ENCODE measurements at places on chromosomes 2 and 18.

DNA sequence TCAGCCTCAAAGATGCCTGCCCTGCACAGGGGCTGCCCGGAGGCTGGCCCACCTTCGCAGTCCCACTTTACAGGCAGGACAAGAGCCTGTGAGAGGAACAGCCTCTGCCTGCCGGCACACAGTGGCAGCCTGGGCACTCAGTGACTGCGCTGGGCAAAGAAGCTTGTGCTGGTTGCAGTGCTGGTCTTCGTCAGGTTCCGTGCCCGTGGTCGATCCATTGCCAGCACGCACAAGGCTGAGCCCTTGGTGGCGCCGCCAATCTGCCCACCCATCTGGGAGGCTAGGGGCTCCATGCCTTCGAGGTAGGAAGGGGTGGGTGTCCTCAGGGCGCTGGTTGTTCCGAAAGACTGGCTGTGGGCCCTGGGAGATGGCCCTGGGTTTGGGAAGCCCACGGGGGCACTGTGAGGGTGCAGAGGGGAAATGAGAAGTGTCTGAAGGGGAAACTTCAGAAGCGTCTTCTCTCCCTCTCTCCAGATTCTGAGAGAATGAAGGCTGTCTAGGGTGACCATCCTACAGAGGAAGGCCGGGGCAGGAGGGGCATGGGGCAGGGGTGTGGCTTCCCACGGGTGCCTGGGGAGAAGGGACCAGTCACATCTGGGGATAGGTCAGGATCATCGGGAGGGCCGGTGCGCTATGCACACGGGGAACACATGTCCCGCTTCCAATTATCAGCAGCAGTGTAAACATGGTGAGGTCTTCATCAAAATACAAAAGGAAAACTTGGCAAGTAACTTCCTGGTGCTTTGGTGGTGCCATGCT lies 49.1 kb upstream of the HS6ST1 start:
- no peak for DNase-seq

- peak; percentile 68 for DNase-seq
Observed at GRCh38 chr2:112692495-112692911, 28.3 kb upstream of the NT5DC4 start.

GRCh38 chr2:63124850-63125249 lies 74.2 kb downstream of the OTX1 start:
- no peak for DNase-seq

GRCh38 chr2:142131010-142131669 lies at the start of gene LRP1B:
Gene LRP1B, minus strand, starts transcription at chr2:142131016. Its CDS starts 287 bp downstream, at chr2:142130729.
- no peak for DNase-seq

GRCh38 chr2:73983322-73984202 lies 1.1 kb upstream of the TET3 start:
- DNase-seq, result no peak

- no peak for DNase-seq
Observed at GRCh38 chr2:204892506-204893255, 347.4 kb downstream of the PARD3B start.

DNA sequence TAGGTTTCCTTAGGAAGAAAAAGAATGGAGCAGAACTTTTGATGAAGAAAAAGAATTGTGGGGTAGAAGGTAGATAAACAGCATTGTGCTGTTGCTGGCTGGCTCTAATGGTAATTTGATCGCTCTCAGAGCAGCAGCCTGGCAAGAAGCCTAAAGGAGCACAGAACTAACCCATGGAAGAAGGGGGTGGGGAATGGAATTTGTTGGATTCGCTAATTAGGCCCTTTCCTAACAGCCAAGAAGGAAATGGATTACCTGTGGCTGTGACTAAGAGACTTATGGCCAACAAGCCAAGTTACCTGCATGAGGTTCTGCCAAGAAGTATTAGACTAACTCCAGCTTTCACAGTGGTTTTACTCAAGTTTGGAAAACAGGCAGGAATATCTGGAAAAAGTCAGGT lies 210.6 kb downstream of the IKZF2 start:
- DNase-seq, result no peak

GRCh38 chr2:188494906-188495305 lies 203.2 kb downstream of the GULP1 start:
- DNase-seq, result no peak

DNA sequence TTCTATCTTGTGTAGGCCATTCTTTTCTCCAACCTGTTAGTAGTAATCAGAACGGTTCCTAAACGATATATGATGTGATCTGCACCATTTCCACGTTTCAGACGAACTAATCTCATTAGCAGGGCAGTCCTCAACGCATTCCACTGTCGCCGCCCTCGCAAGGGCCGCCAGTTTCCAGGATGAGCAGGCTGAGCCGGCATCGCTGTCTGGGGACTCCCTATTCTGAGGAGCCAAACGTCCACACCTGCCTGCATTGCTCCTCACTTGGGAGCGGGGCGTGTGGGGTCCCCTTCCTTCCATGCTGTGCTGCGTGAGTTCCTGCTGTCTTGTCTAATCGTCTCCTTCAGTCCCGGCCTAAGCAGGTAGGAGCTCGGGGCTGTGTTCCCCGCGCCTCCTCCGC lies 76.6 kb downstream of the PSMG2 start:
- DNase-seq, result no peak

- DNase-seq, result no peak
Observed at GRCh38 chr2:6692056-6692455, 173.7 kb downstream of the CMPK2 start.

GRCh38 chr2:224086226-224086914 lies 47.3 kb upstream of the SERPINE2 start:
- DNase-seq, result no peak

GRCh38 chr2:223598994-223599639 lies 3.0 kb downstream of the SCG2 start:
- DNase-seq, result no peak

DNA sequence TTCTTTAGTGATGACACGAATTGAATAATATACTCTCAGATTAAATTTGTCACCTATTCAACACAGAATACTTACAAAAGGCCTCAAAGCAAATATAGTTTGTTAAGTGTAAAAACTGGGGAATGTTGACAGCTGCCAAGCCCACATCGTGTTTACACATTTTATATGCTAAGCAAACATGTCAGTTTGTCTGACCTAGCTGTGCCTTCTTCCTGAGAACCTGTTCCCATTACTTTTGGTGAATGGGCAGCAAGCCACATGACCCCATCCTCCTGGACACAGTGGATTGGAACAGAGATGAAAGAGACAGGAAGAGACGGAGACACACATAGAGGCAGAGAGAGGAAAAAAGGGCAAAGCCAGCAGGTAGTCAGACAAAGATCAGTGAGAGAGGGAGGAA lies 22.9 kb upstream of the CUL3 start:
- DNase-seq, result no peak

- no peak for DNase-seq
Observed at GRCh38 chr2:240451791-240452461, 16.5 kb downstream of the GPC1 start.

DNA sequence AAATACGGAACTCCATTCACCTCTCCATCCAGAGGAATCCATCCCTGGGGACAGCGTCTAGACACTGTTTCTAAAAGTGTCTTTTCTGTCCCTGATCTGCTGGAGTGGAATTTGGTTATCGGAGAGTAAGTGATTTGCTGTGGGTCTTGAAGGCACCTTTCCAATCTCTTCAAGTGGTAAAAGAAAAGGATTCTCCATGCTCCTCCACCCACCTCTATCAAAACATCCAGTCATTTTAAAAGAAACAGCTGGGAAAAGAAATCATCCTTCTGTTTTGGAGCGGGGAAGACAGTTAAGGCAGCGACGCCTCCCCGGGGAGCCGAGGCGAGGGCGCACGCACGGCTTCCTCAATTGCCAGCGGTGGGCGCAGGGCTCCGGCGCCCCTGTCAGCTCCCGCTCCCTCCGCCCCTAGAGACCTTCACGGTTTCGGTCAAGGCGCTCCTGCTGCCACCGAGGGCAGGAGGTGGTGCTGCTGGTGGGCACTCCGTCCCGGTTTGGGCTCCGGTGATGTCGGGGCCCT lies 547 bp downstream of the SLC35F5 start:
- DNase-seq, result no peak

DNA sequence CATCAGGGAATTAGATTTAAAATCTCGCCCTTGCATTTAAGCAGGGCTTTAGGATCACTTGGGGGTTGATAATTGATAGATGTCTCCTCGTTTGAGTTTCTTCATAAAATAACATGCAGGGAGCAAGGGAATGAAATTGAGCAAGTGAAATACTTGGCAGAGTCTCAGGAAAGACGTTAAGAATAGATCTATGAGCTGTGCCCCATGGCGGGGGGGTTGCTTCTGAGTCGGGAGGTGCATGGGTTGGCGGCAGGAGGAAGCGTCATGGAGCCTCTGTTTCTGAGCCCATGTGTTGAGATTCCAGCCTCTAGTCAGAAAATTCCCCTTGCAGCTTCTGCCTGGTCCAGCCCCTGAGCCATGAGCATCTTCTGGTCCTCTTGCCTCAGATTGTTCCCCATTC lies 82.0 kb downstream of the APOB start:
- no peak for DNase-seq

GRCh38 chr18:25100418-25100817 lies 251.5 kb downstream of the ZNF521 start:
- no peak for DNase-seq

DNA sequence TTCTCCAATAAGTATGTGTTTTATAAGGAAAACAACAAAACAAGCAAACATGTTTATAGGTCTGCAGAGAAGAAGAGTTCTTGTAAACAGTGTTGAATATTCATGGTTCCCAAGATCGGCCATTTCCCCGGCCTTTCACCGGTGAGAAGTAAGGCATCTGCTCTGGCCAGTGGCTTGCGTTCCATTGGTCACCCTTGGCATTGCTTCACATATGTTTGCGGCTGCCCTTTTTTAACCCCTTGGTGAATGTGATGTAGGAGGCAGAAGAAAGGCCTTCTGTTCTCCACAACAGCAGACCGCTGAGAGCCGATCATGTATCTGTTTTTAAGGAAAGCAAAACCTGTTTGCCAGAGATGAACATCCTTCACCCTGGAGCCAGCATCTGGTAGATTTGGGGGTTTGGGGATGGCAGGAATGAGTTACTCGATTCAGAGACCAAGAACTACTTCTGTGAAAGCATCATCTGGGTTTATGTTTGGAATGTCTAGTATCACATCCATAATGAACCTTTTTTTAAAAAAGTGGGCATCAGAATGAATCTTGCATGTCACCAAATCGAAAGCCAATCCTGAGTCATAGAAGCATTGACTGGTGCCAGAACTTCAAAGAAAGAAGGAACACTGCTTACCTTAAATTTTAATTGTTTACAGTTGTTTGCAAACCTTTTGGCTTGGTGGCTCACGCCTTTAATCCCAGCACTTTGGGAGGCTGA lies 112.3 kb downstream of the AGAP1 start:
- no peak for DNase-seq

DNA sequence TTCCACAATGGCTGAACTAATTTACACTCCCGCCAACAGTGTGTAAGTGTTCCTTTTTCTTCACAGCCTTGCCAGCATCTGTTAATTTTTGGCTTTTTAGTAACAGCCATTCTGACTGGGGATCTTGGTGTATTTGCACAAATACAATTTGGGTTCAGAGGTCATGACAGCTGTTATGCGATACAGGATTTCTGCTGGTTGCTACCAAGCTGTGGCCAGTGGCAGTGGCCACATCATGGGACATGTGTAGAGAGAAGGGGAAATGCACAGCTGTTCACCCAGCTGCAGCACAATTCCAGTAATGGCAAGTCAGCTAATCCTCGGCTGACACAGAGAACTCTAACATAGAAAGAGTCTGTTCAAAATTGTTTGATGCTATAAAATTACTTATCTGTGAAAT lies 21.0 kb upstream of the SELENOI start:
- DNase-seq, result no peak

- DNase-seq, result no peak
Observed at GRCh38 chr2:8794923-8795825, 42.2 kb downstream of the KIDINS220 start.

DNA sequence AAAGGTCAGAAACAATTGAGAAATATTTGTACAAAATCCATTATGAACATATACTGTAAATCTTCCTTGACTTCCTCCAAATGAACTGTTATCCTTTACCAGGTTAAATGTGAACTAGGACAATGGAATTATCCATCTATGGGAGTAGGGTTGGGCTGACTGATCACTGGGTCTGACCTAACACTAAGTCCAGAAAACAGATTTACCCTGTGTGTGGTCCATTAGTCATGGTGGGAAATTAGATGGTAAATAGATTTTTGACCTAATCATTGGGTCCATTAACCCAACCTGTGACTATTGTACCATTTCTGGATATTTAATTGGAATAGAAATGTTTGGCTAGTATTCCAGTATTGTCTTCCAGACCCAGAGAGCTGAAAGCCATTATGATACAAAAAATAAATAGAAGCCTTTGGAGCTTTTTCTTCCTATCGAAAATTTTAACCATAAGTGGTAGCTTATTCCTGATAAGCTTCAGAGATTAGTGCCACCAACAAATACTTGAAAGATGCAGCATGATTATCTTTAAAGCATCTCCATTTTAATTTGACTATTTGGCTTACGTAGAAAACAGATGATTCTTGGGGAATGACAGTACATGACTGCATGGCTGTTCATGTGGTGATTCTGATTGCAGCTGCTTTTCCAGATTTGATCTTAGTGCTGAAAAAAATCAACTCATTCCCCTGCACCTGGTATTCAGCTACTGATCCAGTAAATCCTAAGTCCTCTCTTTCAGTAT lies 703.2 kb upstream of the FSHR start:
- DNase-seq, result no peak

GRCh38 chr2:30359644-30360167 lies 87.3 kb upstream of the LCLAT1 start:
- DNase-seq, result no peak

GRCh38 chr18:27627927-27628326 lies 442.8 kb upstream of the CHST9 start:
- DNase-seq, result no peak
